ENCODE measurements at places on chromosomes 16 and 17. TPM values are rescaled to one million over a fixed set of nuclear protein-coding genes. Genes with fewer than 3 reads are reported as not detected.

The RAB26 gene
- 0.42 TPM for total RNA-seq

- no peak for DNase-seq
These were observed 52.5 kb downstream of the TEKT5 start for GRCh38 chr16:10641953-10642949.

The FBXL19 gene
- 33.0 TPM for total RNA-seq

The GPR179 gene
- total RNA-seq: not detected

The CLEC19A gene
- not detected for total RNA-seq

- no peak for DNase-seq
These were observed 5.8 kb downstream of the CDIPT start for GRCh38 chr16:29857133-29857760.

- DNase-seq: no peak
These were observed 212.5 kb downstream of the KATNIP start for GRCh38 chr16:27762441-27762840.

DNA sequence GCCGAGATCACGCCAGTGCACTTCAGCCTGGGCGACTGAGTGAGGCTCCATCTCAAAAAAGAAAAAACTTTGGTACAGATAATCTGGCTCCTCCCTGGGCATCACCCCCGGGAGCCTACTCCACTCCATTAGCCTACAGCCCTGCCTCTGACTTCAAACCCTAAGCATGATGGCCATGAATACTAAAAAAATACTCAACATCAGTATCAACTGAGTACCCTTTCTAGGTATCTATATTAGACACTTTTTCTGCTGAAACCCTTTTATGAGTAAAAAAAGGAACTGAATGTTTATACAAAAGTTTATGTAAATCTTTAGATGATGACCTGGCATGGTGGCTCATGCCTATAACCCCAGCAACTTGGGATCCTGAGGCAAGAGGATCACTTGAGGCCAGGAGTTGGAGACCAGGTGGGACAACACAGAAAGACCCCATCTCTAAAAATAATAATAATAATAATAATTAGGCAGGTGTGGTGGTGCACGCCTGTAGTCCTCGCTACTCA, 6.9 kb downstream of the RDM1 start:
- DNase-seq: no peak

The GPRC5B gene
- total RNA-seq: 0.48 TPM

- DNase-seq: no peak
These were observed 1.7 kb upstream of the DLX3 start for GRCh38 chr17:49996495-49997300.

The CA5A gene
- not detected for total RNA-seq

The TMEM88 gene
- total RNA-seq: 0.67 TPM

DNA sequence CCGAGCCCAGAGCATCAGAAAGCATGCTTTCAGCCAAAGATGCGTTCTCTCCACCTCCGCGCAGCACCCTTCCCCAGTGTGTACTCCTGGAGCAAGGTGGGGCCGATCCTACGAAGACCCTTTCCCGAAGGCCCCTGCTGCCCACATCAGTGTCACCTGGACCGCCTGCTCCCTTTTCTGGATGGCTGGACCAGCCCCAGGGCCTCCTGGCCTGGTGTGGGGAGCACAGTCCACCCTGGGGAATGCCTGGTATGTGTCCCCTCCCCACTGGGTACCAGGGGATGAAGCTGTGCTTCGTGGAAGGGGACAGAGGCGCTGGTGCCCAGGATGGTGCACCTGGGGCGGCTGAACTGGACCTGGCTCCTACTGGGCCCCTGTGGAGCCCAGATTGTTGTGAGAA, 173.8 kb downstream of the SEC14L1 start:
- DNase-seq: no peak

The HOXB8 gene
- total RNA-seq: not detected

- DNase-seq: no peak
These were observed 19.2 kb downstream of the GSDMB start for GRCh38 chr17:39899215-39899614.

DNA sequence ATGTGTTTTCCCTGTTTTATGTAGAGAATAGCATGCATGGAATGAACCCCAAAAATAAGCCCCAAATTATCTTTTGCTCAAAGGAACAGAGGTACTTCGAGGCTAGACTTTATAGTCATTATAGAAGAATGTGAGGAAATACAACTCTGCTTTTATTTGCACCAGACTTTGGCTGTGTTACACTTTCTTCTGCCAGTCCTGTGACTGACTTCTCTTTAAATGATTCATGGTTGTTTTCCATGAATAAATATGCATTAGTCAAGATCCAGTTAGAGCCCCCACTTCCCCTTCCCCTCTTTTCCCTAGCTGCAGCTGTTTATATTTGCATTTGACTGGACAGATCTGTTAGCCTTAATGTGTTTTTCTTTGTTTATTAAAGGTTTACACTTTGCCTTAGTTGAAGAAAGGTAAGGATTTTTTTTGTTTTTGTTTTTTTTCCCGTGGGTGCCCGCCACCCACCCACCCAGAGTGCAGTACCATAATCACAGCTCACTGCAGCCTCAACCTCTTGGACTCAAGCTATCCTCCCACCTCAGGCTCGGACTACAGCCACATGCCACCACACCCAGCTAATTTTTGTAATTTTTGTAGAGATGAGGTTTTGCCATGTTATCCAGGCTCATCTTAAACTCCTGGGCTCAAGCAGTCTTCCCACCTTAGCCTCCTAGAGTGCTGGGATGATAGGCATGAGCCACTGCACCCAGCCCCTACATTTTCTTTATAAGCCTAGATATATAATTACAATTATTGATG, 152.6 kb downstream of the CYB561 start:
- peak; percentile 44 for DNase-seq

DNA sequence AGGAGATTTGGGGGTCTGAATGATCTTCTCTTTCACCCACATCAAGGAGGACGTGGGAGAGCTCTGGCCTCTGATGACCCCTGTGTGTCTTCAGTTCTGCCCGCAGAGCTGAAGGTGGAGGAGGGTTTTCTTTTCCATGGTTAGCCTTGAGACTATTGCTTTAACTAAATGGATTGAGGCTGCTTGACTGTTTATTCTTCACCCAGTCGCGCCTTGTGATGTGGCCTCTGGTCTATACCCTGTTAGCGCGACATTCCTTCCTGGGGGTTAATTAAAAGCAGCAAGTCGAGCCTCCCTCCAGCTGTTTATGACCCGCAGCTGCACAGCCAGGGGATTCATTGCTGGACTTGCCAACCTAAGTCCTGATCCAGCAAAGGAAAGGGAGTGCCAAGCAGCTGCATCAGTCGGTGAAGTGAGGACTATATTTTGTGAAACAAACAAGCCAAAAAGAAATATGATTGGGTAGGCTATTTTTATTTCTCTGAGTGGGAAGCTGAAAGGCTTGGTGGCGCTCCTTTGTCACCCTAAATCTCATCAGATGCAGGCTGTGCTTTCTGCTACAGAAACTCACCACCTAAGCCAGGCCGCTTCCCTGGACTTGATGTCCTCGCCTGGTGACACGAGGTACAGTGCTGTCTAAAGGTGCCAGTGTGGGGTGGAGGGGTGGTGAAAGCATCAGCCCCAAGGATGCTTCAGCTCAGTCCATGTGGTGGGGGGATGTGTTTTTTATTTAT, 11.0 kb upstream of the SEC14L1 start:
- DNase-seq: no peak

GRCh38 chr17:57806167-57806830, 43.5 kb downstream of the MRPS23 start:
- no peak for DNase-seq

The SENP3 gene
- total RNA-seq: 89.6 TPM

DNA sequence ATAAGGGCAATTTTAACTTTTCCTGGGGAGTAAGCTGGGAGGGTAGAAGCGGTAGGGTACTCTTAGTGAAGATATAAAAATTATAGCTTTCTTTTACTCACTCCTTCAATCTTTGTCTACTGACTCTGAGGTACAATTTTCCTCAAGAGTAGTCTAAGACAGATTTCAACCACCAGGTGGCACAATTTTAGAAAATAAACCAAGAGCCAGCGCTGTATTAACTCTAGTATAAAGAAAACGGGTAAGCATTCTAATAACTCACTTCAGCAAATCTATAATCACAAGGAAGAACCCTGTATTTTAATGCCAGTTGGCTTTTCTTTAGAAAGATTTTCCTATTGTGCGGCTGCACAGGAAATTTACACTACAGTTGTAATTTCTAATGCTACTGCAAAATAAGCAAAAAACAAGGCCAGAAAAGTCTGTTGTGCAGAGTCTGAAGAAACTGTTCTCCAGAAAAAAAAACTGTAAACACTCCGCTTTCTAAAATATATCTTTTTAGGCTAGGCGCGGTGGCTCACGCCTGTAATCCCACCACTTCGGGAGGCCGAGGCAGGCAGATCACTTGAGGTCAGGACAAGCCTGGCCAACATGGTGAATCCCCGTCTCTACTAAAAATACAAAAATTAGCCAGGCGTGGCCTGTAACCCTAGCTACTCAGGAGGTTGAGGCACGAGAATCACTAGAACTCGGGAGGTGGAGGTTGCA, 1.9 kb downstream of the CMC2 start:
- DNase-seq: peak; percentile 52

The CD300LD gene
- total RNA-seq: not detected

- DNase-seq: no peak
These were observed 18.5 kb upstream of the SOX9 start for GRCh38 chr17:72102366-72102765.

DNA sequence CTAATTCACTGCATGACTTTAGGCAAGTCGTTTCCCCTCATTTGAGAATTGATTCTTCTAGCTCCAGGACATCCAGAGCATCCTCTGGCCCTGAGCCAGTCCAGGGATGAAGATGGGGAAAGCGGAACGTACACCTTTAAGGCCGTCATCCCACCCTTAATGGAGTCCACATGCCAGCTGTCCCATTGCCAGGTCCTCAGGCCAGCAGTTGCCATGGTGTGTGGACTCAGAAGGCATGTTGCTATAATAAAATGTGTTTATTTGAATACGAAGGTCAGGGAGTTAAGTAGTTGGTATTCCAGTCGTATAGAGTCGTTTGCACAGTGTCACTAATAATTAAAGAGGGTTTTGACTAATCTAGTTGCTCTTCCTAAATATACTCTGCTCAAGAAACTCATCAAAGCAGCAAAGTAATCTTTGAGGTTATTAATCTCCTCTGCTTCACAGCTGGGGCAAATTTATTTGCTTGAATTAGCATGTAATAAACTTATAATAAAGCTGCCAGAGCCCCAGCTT, 30.4 kb downstream of the CCDC182 start:
- no peak for DNase-seq

GRCh38 chr16:83109490-83110125, 482.8 kb downstream of the CDH13 start:
- no peak for DNase-seq

GRCh38 chr17:62064791-62065563, at the start of gene MED13:
MED13 (minus strand) TSS chr17:62065278; CDS start chr17:62065205, 73 bp downstream.
- DNase-seq: no peak

DNA sequence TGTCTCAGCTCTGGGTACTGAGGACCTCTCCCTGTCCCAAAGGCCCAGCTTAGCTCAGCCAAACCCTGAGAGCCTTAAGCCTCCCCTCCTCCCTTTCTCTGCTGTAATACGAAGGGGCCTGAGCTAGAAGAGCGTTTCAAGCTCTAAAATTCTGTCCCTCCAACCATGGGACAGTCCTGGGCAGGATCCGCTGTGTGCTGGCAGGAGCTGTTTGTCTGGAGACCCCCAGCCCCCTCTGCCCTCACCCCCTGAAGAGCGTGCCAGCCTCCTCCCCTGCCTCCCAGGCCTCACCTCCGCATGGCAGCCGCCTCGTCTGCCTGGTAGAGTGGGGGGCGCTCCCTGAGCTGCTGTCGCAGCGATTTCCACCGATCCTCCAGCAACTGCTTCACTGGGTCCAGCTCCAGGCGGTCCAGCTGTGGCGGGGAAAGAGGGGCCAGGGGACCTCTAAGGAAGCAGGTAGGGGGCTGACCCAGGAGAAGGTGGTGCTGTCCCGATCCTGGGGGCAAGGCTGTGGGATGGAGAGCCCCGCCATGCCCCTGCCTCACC, 14.7 kb downstream of the UBALD2 start:
- no peak for DNase-seq

DNA sequence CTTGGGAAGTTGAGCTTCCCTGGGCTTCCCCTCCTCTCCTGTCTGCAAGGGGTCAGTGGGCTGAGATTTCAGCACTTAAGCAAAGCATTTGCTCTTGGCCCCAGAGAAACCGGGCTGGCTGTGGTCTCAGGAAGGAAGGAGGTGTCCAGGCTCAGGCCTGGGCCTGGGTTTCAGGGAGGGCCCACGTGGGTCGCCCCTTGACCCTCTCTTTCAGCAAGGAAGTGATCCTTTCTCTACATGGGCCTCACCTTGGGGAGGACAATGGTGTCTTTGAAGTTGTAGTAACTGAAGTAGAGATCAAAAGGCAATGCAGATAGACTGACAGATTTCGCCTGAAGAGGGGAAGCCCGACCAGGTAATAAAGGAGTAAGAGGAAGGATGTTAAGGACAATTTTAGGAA, 2.7 kb downstream of the NOD2 start:
- DNase-seq: no peak

DNA sequence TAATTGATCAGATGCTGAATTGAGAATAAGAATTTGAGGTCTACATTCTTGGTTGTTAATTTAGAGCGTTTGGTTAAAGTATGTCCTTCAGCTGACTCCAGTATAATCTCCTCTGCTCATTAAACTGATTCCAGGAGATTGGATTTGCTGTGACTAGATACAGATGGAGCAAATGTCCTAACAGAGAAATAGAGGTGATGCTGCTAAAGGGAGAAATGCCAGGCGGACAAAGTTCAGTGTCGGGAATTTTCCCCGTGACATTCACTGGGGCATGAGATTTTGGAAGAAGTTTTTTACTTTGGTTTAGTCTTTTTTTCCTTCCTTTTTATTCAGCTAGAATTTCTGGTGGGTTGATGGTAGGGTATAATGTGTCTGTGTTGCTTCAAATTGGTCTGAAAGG, 19.0 kb downstream of the PRKAR1A start:
- no peak for DNase-seq

The LPO gene
- total RNA-seq: not detected

DNA sequence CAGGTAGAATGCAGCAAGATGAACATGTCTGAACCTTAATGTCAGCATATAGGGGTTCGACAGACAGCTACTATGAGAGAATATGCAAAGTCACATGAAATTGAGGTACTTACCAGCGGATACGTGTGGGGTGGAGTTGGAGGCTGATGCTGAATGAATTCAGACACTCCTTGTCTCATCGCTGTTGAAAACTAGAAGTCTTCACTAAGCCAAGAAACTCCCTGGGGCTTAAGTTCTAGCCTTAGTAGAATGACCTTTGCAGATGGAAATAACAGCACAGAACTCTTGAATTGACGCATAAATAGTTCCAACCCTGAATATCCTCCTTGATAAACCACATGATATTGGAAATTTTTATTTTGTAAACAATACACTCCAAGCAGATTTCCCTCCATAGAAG, 32.9 kb upstream of the MYOCD start:
- DNase-seq: no peak

The CDH11 gene
- 21.6 TPM for total RNA-seq

DNA sequence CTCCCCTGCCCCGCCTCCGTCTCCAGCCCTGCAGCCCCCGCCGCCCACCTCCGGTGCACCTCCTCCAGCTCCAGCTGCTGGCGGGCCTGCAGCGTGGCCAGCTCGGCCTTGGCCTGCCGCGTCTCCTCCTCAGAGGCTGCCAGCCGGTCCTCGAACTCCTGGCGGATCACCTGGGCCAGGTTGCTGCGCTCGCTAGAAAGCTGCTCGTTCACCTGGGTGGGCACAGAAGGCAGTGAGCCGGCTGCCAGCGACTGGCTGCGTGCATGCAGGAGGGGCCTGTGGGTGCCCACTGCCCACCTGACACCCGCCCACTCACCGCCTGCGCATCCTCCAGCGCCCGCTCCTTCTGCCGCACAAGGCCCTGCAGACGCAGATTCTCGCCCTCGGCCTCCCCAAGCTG, 24.6 kb upstream of the AATK start:
- no peak for DNase-seq

The APOH gene
- total RNA-seq: not detected
